ENCODE measurements at places on chromosomes 16 and 17. TPM values are rescaled to one million over a fixed set of nuclear protein-coding genes. Genes with fewer than 3 reads are reported as not detected.

IL21R gene
- total RNA-seq, result 0.39 TPM

DNA sequence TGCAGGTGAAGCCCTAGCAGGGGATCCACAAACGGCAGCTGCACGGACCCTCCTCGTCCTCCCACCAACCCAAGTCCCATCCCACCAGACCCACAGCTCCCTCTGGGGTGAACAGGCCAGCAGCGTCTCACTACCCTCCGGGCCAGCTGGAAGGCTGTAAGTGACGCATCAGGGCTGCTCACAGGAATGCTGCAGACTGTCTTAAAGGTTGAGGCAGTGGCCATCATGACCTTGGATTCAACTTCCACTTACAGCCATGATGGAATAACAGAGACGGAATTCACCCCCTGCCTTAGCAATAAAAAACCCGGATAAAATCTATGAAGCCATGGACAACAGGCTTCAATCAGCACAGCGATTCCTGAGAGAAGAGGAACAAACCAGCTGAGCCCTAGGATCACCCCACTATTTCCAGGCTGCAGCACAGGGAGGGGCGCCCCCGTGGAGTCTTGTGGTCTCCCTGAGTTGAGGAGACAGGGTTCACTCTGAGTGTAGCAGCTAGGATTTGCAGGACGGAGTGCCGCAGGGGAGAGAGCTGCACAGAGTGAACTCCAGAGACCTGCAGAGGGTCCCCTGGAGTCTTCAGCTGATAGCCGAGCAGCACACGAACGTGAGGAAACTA is 10.5 kb downstream of the FAM83G start:
- no peak for DNase-seq

DNA sequence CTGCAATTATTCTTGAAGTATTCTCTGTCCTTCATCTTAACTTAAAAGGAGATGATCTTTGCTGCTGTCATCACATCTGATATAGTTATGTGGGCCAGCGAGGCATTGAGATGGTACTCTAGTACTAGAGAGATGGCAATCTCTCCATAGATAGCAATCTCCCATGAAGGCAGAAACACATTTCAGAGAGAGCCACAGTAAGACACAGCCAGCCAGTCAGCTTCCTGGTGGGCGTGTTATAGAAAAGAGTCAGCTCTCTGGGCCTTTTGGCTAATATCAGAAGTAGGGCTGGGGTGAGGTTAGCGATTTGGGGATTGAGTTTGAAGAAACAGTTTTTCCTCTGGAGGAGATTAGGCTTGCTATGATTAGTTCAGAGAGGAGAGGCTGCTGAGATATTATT is 22.6 kb upstream of the EFCAB13 start:
- DNase-seq, result no peak

GRCh38 chr16:626787-627453 is 3.9 kb upstream of the WFIKKN1 start:
- no peak for DNase-seq

DNA sequence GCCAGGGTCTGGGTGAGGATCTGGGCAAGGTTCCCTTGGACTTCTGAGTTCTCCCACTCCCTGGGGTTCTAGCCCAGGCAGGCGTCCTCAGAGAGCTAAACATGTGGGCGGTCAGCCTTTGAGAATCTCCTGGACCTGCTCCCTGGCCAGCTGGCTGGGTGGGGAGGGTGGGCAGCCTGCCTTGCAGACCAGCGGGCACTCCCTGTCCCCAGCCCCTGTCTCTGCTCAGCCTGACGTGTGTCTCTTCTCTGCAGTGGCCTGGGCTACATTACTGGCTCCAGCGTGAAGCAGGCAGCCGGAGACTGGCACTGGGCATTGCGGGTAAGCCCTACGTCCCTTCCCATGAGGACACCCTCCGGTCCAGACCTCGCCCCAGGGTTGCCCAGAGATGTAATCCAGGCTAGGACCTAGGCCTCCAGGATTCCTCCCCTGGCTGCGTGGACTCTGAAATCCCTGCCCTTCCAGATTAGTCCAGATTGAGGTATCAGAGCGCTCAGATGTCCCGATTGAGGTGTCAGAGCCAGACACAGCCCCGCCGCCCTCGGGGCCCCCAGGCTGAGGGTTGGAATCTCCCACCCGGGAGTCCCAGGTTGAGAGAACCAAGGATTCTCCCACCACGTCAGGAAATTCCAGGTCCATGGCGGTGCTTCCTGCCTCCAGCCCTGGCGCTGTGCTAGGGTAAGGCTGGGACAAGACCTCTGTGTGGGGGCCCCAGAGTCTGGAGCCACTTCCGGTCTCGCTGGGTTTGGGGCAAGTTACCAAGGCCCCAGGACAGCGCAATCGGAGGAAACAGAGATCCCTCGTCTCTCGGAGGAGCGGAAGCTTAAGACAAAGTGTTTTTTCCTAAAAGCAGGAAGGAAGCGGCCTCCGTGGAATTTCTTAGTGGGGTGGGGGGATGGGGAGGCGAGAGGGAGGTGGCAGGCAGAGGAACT is 24.1 kb downstream of the MYBBP1A start:
- no peak for DNase-seq

INCA1 gene
- 0.20 TPM for total RNA-seq

DNA sequence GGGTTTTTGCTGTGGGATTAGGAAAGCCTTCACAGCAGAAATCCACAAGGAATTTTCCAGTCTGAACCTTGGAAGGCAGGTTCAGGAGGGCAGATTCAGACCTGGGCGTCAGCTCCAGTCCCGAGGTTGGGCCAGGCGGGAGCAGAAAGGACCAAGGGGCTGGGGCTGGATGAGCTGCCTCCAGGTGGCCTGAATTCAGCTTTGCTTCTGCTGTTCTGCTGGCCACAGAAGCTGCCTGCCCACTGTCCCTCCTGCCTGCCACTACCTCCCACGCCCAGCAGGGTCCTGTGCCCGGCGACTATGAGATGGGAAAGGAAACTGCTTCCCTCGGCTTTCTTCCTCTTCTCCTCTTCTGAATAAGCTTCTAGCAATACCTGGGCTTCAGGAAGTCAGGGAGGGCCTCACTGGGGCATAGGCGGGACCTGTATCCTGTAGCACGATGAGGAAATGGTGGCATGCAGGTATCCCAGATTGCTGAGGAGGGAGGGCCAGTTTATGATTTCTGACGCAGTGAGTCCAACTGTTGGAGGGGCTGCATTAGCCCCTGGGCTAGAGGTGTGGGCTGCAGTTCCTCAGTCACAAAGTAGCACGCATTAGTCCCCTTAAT is 18.4 kb downstream of the TBX4 start:
- DNase-seq, result no peak

EVPLL gene
- 0.49 TPM for total RNA-seq

SMIM5 gene
- 7.2 TPM for total RNA-seq

DNA sequence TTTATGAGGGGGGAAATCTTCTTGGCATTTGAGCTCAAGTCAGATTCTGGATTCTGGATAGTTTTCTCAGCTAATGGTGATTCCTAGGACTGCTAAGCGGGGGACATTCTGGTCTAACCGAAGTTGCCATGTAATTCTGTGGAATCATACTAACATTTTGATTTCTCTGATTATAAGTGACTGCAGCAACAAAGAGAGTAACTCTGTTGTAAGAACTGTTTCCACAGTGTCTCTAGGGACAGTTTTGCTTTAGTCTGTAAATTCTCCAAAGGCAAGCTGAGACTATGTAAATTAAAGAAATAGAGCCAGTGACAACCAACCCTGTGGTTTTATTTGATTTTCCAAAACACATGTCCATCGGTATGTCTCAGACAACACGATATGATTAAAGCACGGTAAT is 286.2 kb downstream of the IRX3 start:
- no peak for DNase-seq

MYL4 gene
- 36.7 TPM for total RNA-seq

SPATA22 gene
- 0.39 TPM for total RNA-seq

KRT33A gene
- 22.0 TPM for total RNA-seq

DNA sequence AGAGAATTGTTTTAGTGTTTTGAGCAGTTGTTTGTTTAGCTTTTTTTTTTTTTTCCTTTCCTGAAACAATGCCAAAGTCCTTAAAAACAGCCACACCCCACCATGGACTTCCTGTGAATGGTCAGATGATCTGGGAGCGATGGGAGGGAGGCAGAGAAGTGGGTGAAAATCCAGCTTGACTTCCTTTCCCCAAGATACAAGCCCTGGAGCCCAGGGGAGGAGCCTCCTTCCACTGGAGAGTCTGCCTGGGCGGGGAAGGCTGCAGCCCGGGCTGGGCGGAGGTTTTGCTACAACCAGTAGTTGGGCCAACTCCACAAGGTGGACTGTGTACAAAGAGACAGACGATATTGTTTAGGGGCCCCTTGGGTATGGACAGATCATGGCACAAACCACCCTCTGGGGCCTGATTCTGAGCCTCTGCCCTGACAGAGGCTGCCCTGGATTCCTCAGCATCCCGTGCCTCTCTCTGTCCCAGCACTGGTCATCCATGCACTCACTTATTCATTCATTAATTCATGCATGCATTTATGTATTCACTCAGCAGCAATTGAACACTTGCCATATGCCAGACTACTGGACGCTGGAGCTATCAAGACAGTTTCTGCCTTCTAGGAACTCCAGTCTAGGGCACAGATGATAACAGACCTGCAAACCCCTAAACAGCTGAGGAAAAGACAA is 29.8 kb downstream of the WSB1 start:
- DNase-seq, result no peak

- DNase-seq, result peak; percentile 36
Observed at GRCh38 chr17:57747221-57748017, 2.3 kb upstream of the CCDC182 start.

HID1 gene
- 4.0 TPM for total RNA-seq

GRCh38 chr16:9151597-9151996 is 60.2 kb downstream of the HAPSTR1 start:
- DNase-seq, result peak; percentile 13

- no peak for DNase-seq
Observed at GRCh38 chr16:4840984-4841383, 6.1 kb downstream of the GLYR1 start.

- no peak for DNase-seq
Observed at GRCh38 chr17:17190188-17190587, 15.9 kb downstream of the PLD6 start.

- no peak for DNase-seq
Observed at GRCh38 chr16:83066011-83066410, 439.2 kb downstream of the CDH13 start.

- DNase-seq, result no peak
Observed at GRCh38 chr16:10776280-10776679, 32.6 kb downstream of the NUBP1 start.

DNA sequence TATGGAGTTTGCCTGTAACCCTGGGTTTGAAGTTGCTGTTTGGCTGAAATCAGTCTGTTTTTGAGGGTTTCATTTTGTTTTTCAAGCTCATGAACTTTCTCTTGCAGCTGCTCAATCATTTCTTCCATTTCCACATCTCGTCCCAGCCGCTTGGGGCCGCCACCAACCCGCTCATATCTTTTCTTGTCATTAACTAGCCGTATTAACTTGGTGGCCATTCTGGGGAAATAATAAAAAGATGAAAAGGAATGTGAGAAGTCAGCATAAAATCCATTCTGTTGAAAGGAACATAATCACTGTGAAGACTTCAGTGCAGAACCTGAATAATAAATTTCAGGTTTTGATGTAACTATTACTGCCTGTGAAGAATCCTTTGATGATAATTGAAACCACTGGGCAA is 11.5 kb downstream of the RPGRIP1L start:
- DNase-seq, result no peak

GRCh38 chr17:76138896-76139752 is 1.9 kb downstream of the FOXJ1 start:
- no peak for DNase-seq

DNA sequence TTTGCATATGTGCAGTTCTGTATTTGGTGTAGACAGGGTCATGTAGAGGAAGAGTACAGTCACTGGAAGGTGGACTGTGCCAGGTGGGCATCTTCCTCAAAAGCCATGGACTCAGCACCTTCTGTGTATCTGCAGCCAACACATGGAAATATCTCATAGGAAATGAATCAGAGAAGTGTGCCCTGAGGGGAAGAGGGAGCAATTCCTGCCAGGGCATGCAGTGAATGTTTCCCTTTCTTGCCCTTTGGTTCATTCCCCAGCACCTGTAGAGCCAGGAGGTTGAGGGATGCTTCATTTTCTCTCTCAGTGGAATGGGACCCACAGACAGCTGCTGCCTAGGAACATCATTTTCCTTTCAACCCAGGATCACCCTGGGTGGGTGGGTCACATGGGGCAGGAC is 146.1 kb upstream of the HSBP1 start:
- no peak for DNase-seq

HOXB8 gene
- 1.6 TPM for total RNA-seq

DNA sequence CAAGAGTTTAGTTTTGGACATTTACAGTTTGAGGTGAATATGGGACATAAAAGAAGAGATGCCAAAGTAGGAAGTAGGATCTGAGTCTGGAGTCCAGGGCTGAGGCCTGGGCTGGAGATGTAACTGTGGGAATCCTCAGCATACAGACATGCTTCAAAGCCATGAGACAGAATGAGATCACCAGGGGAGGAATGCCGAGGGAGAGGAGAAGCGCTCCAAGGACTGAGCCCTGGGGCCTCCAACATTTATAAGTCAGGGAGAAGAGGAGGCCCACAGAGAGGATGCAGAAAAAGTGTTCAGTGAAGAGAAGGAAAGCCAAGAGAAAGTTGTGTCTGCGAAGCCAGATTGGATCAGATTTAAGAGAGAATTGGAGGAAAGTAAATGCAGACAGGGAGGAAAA is 277.5 kb upstream of the MYOCD start:
- peak; percentile 47 for DNase-seq

DNA sequence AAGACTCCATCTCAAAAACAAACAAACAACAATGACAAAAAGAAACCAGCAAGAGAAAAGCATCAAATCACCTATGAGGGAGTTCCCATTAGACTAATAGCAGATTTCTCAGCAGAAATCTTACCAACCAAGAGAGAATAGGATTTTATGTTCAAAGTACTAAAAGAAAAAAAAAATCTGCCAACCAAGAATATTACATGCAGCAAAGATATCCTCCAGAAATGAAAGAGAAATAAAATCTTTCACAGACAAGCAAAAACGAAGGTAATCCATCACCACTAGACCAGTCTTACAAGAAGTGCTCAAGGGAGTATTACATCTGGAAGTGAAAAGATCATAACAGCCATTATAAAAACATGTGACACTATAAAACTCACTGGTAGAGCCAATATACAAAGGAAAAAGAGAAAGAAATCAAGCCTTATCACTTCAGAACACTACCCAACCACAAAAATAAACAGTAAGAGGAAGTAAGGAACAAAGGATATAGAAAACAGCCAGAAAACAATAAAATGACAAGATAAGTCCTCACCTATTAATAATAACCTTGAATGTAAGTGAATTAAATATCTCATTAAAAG is 66.3 kb downstream of the STX8 start:
- DNase-seq, result no peak

Data from skin of body (tissue), 3 donors.